ENCODE measurements at places on chromosomes 1 and 21. TPM values are rescaled to one million over a fixed set of nuclear protein-coding genes. Genes with fewer than 3 reads are reported as not detected.

Gene RGS16
- total RNA-seq, result 6.9 TPM

Gene SPTA1
- 0.56 TPM for total RNA-seq

GRCh38 chr1:92029241-92029922, 403 bp upstream of the EPHX4 start:
- DNase-seq, result no peak

DNA sequence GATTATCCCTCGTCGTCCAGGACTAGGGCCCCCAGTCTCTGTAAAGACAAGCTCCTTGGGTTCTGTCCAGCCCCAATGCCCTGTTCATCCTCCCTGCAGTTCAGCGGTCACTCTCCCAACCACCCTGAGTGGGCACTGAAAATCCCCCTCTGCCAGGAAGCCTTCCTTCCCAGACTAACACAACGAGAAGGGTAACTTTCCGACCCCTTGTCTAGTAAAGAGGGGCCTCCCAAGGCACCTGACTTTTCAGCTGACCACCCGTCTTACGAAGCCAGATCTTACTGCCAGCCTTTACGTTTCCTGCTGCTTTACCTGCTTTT, 13.4 kb downstream of the TMEM9 start:
- DNase-seq, result peak; percentile 20

DNA sequence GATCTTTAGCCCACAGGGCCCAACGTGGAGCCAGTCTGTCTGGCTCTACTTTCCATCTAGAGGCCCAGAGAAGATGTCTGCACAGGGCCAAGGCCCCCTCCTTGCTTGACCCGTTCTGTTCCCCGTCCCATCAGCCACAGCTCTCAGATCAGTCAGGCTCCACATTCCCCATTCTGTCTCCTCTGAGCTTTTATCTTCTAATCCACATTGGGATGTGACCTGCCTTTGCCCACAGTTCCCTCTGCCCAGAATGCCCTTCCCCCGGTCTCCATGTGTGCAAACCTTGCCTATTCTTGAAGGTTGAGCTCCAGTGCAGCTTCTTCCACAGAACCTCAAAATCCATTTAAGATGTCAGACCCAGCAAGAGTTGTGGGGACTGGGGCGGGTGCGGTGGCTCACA, 53.3 kb upstream of the WASF2 start:
- DNase-seq, result no peak

DNA sequence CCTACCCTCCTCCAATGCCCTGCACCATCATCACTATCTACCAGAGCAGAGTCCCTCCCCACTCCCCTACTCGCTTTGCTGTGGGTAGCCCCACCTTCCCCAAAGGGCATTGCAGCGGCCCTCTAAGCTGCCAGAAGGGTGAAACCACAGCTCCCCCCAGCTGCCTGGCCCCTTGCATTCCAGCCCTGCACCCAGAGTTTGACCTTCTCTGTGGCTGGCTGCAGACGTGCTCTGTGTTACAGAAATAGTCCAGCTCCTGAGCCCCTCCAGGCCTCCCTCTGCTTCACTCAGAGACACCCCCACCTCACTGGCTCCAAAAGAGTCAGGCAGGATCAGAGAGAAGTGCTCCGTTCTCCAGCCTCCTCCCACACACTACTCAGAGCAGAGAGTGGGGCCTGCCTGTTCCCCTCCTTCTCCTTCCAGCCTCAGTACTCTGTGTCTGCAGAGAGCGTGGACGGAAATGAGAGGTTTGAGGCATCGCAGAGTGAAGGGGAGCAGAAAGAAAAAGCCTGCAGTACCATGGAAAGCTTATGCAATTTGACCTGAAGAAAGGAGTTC, 63.2 kb downstream of the PLEKHA6 start:
- DNase-seq, result no peak

GRCh38 chr1:201739492-201740085, 89.4 kb upstream of the IPO9 start:
- peak; percentile 85 for DNase-seq

DNA sequence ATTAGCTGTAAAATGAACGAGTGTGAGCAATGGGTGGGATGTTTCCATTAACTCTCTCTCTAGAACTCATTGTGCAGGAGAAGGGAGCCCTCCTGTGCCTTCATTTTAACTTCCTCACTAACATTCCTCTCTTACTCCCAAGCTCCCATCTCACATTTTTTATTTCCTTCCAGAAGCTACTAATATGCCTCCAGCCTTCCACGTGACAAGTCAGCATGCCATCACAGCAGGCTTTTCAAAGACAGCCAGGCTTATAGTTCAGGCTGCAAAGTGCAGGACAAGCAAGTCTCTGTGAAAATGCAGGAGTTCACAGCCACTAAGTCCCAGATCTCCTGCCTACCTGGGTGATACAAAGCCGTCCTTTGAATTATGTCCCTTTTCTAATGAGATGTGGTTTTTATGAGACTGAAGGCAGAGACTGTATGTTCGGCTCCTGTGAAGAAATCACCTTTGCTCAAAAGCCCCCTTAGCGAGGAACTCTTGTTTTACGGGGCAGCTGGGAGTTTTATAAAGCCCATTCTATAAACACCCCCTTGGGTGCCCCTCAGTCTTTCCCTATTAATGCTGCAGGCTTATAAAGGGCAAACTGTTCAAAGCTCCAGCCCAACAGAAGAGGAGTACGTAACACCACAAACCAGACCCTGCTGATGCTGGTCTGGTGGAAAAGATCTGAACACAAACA, 14.8 kb upstream of the ANGPTL7 start:
- no peak for DNase-seq

DNA sequence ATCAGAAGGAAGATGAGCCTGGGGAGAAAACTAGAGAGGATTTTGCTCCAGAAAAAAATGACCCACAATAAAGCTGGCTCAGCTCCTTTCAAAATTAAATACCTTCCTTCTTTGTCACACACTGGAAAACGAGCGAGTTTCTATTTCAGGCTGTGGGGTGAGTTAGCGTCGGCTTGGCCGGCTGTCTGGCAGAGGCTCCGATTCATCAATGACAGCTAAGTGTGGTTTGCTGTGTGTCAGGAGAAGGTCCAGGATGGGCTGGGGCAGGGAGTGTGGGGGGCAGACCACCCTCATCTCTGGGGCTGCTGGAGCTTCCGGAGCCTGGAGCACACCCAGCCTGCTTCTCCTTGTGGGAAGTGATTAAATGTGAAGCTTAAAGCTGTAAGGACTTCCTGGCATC, 120.2 kb downstream of the ETS2 start:
- peak; percentile 91 for DNase-seq
